ENCODE measurements at places on chromosomes 4 and X. TPM values are rescaled to one million over a fixed set of nuclear protein-coding genes. Genes with fewer than 3 reads are reported as not detected.

SEPTIN11 gene
- total RNA-seq, result 205 TPM

- DNase-seq, result no peak
Measured at GRCh38 chr4:11564021-11564420, 135.3 kb upstream of the HS3ST1 start.

DNA sequence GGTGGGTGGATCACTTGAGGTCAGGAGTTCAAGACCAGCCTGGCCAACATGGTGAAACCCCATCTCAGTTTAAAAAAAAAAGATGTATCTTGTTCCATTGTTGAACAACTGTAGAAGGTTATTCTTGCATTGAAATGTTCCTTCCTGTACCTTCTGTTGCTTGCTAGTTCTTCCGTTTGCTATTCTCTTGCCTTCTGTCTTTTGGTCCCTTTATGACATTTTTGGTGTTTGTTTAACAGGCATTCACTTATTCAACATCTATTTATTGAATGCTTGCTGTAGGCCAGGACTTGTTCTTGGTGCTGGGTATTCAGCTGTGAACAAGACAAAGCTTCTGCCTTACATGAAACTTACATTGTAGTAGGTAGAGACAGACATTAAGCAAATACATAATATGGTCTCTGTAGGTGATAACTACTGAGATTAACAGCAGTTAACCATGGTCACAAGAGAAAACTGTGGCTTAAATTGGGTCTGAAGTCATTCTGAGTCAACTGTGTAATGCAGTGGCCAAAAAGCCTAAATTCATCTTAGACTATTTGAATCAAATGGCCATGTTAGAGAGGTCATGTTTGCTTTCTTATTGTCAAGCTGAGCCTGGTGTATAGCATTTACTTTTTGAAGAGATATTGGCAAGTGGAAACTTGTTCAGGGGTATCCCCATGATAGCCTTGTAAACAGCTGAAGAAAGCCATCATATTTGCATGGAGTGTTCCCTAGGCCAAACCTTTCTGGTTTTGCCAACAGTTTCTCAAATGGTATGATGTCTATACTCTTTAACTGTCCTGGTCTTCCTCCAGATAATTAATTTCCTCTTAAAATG, 35.6 kb downstream of the GAB1 start:
- no peak for DNase-seq

DNA sequence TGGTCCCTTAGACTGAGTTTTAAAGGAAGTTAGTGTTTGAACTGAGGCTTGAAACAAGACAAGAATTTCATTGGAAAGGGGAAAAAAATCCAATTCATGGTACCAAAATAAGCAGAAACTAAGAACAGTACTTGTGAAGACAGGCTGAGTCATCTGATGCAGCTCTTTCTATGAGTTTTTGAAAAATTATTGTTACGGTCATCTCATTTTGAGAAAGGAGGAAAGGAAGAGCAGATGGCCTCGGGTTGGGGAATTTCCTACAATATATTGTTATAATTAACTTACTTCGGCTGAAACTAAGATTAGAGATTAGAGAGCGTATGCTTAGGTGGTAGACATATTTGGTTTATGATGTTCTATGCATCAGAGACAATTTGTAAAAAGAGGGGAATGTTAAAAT, 2164.8 kb upstream of the AGA start:
- DNase-seq, result no peak

- peak; percentile 24 for DNase-seq
Measured at GRCh38 chr4:118351851-118352827, 664 bp downstream of the PRSS12 start.

All from tibial nerve (tissue), 4 donors.